RCC 7860 (cell line): ENCODE measurements at places on chromosomes 13 and 19.

DNA sequence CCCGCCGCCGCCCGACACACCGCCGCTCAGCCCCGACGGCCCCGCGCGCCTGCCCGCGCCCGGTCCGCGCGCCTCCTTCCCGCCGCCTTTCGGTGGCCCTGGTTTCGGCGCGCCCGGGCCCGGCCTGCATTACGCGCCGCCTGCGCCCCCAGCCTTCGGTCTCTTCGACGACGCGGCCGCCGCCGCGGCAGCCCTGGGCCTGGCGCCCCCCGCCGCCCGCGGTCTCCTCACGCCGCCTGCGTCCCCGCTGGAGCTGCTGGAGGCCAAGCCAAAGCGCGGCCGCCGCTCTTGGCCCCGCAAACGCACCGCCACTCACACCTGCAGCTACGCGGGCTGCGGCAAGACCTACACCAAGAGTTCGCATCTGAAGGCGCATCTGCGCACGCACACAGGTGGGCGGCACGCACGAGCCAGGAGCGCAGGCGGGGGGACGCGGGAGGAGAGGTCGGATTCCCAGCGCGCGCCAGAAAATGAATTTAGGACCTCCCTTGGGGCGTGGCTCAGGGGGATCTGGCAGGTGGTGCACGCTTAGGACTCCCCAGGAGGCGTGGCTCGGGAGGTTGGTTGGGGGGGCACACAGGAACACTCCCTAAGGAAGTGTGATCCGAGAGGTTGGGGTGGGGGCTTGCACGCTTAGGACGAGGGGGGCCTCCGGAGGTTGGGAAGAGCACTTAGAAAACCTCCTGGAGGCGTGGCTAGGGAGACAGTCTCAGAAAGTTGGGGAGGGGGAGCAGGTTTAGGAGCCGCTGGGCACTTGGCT, 1.2 kb downstream of the KLF2 start:
- no peak for DNase-seq

DNA sequence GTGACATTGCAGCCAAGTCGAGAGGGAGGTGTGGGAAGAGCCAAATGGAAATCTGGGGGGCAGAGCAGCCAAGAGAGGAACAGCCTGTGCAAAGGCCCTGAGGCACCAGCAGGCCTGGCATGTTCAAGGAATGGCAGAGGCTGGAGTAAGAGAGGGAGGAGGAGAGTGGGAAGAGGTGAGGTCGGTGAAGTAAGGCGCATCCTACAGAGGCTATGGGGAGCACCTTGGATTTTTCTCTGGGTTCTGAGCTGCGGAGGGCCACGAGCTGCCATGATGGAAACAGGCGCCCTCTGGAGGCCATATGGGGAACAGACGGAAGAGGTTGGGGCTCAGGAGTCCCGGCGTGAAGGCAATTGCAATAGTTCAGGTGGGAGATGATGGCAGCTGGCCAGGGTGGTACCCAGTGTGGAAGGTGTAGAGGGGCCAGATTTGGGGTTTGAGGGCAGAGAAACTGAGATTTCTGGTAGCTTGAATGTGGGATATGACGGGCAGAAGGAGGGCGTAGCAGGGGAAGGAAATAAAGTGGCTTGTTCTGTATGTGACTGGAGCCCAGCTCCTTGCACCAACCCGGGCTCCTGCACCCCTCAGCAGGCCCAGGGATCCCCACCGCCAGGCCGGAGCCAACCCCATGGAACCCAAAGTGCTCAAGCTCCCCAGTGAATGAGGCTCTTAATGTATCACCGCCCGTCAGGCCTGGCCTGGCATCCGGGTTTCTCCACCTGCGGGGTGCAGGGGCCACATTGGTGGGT, 20.5 kb upstream of the STRN4 start:
- DNase-seq: no peak

GRCh38 chr13:53368948-53369347, 340.3 kb downstream of the OLFM4 start:
- DNase-seq: no peak

- no peak for DNase-seq
Observed at GRCh38 chr13:99465454-99465853, 35.8 kb upstream of the TM9SF2 start.

GRCh38 chr13:73870036-73870741, 264.0 kb downstream of the KLF12 start:
- DNase-seq: no peak

- DNase-seq: no peak
Observed at GRCh38 chr19:49592486-49593232, 1.7 kb downstream of the PRR12 start.

DNA sequence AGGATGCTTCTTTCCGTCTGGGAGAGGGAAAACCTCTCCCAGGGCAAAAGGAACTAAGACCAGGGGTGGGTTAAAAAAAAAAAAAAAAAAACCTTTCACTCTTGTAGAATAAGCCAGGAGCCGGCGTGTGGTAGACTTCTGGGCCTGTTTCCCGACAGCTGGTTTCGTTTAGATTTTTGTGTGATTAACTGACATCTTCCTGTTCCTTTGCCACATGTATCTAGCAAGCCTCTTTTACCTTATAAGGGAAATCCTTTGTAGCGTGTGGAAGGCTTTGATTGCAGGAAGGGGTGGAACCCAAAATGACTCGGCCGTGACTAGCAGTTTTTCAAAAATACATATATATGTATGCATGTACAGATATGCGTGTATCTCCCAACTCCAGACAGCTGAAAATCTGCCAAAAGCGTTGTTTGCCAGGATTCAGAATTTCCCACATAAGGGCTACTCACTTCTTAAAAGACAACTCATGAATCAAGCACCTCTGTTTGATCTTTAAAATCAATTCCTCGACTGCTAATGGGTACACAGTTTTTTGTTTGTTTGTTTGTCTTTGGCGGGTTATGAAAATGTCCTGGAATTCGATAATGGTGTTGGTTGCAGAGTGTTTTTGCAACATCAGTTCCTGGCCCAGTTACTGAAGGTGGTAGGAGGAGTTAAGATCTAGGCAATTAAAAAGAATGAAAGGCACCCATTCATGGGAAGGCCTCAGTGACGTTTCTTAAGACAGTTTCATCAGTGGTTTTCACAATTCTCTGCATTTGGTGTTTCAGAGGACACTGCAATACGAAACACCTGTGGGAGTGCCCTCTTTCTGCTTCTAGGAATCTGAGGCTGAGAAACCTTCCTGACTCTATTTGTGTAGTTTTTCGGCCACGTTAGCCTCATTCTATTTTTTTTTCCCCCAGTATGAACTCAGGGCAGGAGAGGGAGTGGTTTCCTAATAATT, 2.7 kb downstream of the TPM4 start:
- peak; percentile 96 for DNase-seq

DNA sequence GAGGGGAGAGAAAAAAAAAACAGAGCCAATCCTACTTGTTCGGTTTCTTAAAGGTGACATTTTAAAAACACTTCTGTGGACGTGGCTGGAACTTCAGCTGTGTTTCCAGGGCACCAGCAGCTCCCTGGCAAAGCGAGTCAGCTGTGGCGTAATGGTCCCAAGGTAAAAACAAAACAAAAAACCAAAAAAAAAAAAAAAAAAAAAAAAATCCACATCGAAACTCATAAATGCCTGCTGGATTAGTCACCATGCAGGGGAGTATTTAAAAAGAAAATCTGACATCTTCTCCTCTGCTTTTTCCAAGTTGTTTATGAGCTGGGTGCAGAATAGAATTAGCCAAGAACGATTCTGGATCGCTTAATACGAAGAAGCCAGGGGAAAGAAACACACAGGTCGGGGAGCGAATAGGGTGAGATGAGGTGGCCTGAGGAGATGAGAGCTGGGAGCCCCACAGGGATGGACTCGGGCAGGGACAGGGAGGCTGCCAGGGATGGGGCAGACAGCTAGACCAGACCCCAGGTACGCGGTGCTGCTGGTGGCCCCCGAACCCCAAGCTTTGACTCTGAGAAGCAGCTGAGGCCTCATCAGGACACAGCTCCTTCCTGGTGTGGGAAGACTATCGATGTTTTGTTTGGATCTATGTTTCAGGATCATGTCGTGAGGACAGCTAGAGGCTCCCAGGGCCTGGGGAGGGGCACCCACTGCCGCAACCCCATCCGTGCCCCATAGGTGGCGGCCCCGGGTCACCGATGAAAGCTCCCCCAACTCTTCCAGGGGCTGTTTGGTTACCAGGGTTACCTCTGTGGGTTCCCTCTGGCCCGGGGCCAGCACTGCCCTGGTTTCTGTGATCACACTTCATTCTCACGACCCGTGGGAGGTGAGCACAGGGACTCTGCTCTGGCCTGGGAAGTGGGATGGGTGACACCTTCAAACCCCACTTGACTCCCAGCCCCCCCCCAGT, 3.1 kb upstream of the CTXN1 start:
- DNase-seq: peak; percentile 53

DNA sequence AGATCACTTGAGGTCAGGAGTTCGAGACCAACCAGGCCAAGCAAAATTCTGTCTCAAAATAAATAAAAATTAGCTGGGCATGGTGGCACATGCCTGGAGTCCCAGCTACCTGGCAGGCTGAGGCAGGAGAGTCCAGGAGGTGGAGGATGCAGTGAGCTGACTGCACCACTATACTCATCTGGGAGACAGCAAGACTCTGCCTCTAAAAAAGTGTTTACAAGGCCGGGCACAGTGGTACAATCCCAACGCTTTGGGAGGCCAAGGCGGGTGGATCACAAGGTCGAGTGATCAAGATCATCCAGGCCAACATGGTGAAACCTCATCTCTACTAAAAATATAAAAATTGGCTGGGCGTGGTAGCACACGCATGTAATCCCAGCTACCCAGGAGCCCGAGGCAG, 4.2 kb upstream of the DAPK3 start:
- no peak for DNase-seq

DNA sequence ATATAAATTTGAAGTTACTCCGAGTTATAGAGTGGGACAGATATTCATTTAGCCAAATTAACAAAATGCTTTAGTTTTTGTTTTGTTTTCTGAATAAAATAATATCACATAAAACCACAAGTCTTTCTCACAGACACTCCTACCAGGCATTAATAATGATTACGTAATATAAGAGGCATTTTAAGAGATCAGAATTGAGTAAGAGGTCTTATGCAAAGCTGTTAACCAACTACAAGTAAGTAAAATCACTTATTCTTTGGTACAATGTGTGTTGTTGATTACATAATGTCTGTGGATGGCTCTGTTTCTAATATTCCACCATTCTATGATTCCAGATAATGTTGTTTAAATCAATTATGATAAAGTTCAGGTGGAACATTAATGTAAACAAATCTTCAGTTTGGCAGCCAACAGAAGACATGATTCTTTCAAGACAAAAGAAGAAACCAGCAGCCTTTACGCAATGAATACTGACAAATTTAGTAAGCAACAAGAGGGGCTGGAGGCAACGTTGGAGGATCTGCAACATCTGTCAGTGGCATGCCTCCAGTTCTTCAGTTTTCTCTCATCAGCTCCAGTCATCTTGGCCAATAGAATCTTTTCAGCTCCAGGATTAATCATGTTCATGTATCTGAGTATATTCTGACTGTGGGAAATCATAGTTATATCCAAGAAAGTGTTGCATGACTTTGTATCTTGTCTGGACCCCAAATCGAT, 403.8 kb downstream of the SLITRK5 start:
- DNase-seq: no peak

DNA sequence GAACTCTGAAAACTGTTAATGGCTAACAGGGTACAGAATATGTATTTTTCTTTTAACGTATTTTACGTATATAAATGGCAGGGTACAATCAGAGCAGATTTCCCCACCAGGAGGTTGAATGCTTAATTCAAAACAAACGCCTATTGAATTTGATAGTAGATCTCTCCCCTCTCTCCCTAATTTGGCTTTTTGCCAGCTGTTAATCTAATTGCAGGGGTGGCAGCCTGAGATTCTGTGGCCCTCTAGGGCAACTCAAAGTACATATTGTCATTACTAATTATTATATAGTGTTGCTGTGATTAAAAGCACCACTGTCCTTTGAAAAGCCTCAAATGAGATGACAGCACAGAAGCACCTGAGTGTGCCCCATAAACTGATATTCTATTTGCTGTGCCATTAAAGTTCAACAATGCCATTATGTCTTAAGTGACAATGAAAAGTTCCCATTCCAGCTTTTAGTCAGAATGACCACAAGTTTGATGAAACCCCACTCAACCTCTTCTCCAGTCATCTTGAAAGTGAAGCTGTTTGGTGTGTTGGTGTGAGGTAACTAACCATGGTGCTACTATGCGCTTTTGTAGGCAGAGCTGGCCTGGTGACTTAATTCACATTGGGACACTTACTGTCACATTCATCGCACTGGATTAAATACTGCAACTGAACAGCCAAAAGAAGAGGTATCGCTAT, 351.4 kb downstream of the KCNRG start:
- no peak for DNase-seq

DNA sequence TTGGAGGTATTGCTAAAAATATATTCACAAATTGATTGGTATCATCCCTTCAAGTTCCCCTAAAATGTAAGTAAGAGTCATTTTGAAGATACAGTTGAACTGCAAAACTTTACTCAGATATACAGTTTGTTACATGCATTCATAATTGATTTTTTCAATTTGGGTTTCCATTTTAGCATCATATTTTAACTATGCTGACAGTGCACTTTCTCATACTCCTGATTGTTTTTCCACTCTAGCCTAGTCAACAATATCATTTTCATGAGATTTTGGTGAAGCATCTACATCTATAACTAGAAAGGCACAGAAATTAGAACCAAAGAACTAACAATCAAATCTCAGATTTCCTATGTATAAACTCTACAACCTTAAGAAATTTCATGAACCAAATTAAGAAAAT, 2850.4 kb upstream of the PCDH20 start:
- no peak for DNase-seq

- no peak for DNase-seq
Observed at GRCh38 chr19:10295847-10296591, 6.3 kb downstream of the ICAM5 start.

- no peak for DNase-seq
Observed at GRCh38 chr13:48078251-48078656, 16.6 kb downstream of the MED4 start.

DNA sequence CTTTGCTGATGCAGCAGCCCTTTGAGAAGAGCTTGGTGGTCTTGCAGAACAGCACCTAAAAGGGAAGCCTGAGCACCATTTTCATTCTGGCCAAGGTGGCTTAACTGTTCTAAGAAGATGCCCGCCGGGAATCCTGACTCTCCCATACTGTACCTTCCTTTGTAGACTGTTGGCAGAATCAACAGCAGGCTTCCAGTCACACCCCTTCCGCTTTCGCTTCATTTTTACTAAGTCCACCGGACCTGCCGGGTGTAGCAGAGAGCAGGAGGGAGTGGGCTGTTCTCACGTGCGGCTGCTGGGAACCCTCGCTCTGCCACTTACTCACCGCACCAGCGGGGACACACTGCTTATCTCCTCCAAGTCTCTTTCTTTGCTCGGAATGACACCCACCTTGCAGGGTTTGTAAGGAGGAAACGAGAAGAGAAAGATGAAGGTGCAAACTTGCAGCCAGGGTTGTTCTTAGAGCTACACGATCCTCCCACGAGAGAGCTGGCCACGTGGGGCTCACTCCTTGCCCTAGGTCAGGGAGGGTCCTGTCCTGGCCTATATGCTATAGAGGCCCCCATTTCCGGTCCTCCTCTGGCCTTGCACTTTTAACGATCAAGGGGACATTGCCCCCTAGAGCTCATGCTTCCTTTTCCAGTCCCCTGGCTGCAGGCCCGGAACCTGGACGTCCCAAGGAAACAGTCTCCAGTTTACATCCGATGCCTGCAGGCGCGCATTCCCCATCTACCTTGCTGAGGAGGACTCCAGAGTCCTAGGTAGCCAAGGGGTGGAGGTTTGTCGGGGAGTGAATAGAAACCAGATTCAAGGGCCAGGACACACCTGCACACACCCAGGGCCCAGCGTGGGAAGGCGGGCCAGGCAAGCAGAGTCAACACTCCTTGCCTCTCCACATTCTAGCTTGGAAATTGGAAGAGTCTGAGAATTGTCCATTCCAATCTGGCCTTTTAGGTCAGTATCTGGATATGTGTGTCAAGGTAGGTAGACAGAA, 453.6 kb downstream of the IRS2 start:
- DNase-seq: no peak
